ENCODE measurements at places on chromosomes 11 and 22.

GRCh38 chr11:117087446-117087845 is 10.8 kb downstream of the SIK3 start:
- DNase-seq = no peak

DNA sequence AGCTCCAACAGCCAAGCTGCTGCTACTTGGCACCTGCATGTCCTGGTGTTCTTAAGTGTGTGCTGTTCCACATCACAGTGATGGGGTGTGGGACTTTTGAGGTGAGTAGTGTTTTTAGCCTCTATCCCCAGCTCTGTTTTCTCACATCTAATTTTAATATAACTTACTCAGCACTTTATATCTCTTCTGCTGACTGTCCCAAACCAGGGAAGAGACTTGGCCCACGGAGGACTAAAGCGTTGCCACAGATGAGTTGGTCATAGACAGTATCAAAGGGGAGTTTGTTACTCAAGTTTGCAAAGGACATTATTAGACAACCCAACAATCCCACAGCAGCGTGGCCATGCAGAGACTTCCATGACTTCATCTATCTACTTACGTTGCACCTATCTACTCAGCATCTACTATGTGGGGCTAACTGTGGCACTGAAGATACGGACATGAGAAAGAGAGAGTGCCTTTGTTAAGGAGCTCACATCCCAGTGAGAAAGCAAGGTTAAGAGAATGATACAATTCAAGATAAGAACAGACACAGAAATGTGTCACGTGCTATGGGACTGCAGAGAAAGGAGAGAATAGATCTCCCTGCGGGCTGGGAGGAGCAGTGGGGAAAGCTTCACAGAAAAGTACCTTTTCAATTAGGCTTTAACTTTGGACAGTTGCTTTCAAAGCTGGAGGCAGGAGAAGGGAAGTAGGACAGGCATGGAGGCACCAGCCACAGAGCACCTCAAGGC is 82.4 kb downstream of the ME3 start:
- DNase-seq = no peak

GRCh38 chr11:74282421-74282820 is 29.0 kb downstream of the P4HA3 start:
- no peak for DNase-seq

DNA sequence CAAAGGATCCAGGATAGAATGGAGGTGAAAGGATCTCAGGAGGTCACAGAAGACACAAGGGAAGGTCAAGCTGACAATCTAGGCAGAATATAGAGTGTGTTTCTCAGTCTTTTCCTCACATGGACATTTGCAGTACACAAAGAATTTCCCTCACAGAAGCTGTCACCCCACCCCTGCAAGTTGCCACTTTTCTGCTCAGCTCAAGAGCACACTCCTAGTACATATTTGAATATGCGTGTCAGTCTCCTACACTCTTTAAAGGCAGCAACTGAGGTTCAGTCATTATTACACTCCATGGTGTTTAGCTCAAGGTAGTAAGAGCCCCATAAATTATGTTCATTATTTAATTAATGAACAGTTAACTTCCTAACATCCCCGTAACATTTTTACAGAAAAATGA is 59.1 kb downstream of the ETS1 start:
- DNase-seq = no peak

- DNase-seq = no peak
Observed at GRCh38 chr11:95346265-95346664, 115.3 kb upstream of the SESN3 start.

DNA sequence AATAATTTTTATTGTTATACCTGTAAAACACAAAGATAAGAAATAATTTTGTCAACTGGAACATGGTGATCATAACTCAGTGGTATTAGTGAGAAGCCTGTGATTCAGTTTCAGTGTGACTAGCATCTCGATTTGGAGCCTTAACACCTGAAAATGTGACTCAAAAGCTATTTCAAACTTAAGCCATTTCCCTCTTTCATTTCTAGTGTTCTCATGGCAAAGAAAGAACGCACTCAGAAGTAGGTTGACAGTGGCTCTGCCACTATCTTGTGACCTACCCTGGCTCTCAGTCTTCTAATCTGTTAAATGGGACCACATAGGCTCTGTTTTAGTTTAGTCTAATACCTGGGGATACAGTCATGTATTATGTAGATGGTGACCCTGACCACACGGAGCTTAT is 62.7 kb downstream of the ISX start:
- no peak for DNase-seq

- no peak for DNase-seq
Observed at GRCh38 chr22:21920341-21921183, 32.1 kb downstream of the PPM1F start.

DNA sequence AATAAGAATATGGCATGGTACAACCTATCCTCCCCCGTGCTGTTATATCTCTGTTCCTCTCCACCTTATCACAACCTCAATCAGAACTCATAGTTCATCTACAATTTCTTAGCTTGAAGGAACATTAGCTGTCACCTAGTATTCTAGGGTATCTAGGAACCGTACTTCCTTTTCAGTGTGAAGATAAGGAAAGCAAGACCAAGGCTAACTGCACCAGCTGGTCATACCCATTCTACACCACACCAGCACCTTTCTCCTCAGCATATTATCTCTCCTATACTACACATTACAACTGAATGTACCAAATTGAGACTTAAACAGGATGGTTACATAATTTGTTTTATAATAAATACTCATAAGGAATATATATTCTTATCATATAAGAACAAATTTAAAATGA is 73.1 kb downstream of the ARHGAP32 start:
- DNase-seq = no peak

DNA sequence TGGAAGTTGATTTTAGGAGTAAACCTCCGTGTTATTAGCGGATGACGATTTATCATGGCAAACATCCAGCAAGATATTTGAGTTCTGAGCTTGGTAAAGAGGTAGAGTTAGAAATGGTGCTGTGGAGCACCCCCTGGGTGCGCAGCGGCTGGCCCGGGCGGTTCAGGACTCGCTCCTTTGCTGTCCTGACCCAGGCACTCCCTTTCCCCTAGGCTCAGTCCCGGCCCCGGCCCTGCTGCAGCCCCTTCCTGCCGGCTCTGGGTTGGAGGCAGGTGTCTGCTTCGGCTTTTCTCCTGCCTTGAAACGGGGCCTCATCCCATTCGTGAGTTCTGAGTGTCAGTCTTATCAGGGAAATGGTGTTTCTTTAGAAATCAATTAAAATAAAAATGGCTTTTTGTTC is 33.4 kb downstream of the AP2A2 start:
- DNase-seq = no peak

- DNase-seq = no peak
Observed at GRCh38 chr11:35654711-35655110, 7.9 kb upstream of the TRIM44 start.

- DNase-seq = peak; percentile 91
Observed at GRCh38 chr11:61814958-61815789, 1.6 kb downstream of the FADS1 start.

DNA sequence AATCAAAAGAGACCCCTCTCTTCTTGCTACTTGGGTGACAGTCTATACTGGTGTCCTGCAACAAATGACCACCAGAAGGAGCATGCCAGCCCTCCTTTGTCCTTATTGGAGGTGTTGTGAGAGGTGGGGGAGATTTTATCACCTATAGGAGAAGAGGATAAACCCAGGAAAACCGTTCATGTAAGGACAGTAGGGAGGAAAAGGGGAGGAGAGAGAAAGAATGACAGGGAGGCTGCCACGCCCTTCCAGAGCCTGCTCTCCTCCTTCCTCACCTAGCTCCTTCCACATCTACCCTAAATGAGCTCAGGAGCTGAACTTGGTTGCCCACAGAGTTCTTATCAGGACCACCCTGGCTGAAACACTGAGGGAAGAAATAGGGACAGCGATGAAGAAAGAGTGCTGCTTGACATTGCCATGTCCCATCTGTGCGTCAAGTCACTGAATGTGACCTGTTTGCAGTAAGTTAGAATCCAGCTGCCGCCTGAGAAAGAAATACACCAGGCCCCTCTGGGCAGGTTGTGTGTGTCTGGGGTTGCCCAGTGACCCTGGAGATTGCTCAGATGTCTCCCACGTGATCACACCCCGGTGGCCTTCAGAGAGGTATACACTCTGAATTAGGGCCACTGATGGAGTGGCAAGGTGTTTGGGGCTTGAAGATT is 40.4 kb upstream of the ETS1 start:
- no peak for DNase-seq

GRCh38 chr11:65133724-65134123 is 595 bp downstream of the SYVN1 start:
- no peak for DNase-seq

DNA sequence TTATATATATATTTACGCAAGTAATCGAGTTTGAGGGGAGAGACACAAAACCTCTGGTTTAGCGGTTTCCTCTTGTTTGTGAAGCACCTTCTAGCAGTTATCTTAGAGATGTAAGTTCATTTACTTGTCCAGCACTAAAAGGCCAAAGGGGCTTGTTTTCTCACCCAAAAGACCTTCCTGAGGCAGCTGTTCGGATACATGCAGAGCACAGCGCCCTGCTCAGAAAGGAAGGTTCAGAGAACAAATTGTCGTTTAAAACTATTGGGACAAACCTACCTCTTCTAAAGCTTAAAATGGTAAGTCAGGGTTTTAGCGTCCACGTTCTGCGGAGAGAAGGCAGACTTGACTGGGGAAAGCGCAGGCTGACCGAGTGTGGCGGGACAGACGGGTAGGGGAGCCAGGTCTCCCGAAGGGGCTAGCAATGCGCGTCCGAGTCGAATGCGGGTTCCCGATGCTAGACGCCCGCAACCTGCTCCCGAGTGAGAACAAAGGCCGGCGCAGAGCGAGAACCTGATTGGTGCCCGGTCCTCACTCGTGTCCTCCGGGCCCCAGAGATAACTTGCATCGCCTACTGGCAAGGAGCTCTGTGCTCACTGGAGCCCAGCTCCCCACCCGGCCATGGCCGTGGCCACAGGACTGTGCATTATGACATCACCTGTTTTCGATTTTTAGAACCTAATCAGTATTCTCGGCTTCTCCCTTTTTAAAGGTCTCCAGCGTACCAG is 1.0 kb upstream of the SESN3 start:
- no peak for DNase-seq

- DNase-seq = no peak
Observed at GRCh38 chr22:31098632-31099110, 8.7 kb downstream of the SELENOM start.

DNA sequence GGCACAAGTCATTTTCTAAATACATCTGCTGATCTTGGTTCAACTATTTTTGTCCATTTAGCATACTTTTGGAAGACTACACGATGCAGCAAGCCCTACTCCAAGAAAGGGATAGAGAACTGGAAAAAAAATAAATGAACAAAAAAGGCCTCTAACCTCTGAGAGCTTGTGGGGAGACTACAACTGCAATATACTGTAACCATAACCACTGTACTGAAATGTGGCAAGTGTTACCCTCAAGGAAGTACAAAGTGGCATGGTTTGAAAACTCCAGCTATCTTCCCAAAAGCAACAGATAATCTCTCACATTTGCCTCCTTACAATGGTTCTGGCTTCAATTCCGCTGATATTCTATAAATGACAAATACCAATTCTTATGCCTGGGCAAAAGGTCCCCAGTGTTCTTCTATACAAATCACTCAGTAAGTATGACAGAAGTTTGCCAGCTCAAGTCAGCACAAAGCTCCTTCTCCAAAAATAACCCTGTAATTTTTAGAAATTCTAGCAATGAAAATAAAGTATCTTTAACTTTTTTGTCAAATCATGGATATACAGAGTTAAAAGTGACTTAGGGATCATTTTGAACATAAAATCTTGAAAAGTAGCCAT is 22.9 kb downstream of the AMBRA1 start:
- DNase-seq = no peak
